ENCODE measurements at places on chromosomes 11 and 22.

DNA sequence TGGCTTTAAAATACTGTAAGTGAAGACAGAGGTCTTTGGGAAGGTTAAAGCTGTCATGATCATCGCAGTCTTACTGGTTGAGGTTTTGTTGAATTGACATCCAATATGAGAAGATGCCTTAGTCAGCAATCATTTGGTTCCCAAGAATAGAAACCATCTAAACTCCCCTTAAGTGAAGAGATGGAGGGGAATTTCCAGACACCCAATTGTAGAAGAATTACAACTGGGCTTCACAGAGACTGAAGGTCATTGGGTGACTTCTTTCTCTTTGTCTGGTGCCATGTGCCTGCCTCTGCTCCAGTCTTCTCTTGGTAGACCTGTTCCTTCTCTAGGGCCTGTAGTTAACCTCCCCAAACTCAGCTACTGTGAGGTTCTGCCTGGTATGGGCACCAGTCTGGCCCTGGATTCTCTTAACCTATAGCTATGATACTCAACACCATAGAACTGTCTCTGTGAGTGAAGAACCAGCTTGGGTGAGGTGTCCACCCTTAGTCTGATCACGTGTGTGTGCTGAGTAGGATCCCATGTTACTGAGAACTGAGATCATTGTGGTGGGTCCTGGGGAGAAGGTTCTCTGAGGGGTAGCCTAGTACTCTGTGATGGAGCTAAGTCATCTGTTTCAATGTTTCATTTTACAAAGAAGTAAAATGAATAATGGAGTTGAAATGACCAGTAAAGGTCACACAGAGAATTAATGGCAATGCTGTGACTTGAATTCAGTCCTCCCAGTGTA, 182.5 kb downstream of the CSNK2A3 start:
- no peak for DNase-seq

DNA sequence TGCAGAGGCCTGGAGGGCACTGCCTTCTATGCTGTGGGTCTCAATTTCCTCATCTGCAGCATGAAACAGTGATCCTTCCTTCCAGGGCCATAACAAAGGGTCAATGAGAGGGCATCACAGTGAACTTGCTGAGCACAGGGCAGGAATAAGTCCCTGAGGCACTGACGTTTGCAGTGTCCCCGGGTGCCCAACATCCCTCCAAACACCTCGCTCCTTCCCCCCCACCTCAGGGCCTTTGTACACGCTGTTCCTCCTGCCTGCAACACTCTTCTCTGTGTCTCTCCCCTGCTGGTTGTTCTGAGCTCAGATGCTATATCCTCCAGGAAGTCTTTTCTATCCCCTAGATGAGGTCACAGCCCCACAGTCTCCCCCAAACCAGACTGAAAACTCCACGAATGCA, 59.7 kb upstream of the TCF20 start:
- DNase-seq = no peak

- DNase-seq = no peak
Measured at GRCh38 chr11:120129570-120129969, 8.3 kb downstream of the TRIM29 start.

- DNase-seq = no peak
Measured at GRCh38 chr11:111871693-111872161, 346 bp upstream of the ALG9 start.

GRCh38 chr11:20634781-20635180, 34.6 kb upstream of the NELL1 start:
- no peak for DNase-seq

DNA sequence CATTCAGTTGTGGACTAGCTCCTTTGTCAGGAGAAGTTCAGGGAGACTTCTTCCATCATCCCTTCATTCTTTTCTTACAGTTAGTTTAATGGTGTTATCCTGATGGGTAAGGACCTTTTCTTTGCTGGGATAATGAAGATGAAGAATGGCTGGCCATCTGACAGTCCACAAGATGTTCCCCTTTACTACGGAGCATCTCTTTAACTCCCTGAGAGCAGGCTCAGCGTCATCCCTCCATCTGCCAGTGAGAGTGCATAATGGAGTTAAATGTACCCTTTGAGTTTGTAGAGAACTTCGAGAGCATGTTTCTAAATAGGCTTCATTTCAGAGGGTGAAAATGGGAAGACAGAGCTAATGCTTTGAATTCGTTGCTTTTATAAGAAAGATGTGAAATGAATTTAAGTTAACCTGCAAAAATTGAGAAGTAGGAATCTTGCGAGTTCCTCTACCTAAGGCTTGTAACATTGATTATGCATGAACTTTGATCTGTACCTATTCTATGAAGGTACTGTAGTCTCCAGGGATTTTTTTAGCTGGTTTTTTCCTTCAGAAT, 1.7 kb downstream of the EP300 start:
- DNase-seq = no peak

GRCh38 chr11:117690484-117691217, 106.4 kb downstream of the DSCAML1 start:
- DNase-seq = no peak

GRCh38 chr11:45180179-45180847, 33.9 kb downstream of the PRDM11 start:
- DNase-seq = no peak

- no peak for DNase-seq
Measured at GRCh38 chr11:19079643-19080440, 19.3 kb upstream of the MRGPRX2 start.

DNA sequence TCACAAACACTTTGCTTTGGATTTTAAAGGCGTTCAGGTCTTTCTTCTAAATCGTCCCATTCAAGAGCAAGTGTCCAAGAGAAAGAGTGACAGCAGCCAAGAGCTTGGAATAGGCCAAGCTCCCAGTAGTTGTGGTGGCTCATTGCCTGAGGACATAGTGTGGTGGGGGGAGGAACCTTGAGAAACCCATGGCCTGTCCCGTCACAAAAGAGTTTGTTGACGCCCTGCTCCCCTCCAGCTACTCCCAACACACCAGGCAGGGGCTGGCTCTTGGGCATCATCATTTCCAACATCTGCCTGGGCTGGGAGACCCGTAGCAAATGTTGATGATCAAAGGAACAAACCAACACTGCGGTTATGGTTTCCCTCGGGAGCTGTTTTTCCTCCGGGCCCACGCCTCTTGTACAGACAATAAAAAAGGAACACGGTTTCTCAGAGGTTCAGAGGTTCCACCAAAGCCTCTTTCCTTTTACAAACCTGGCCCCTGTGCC, 20.8 kb downstream of the FADS3 start:
- DNase-seq = no peak
